ENCODE measurements at places on chromosomes 5 and 9. TPM values are rescaled to one million over a fixed set of nuclear protein-coding genes. Genes with fewer than 3 reads are reported as not detected.

- DNase-seq, result no peak
Observed at GRCh38 chr9:89780959-89781358, 176.1 kb downstream of the GADD45G start.

- DNase-seq, result no peak
Observed at GRCh38 chr9:99773468-99774138, 48.1 kb upstream of the NR4A3 start.

DNA sequence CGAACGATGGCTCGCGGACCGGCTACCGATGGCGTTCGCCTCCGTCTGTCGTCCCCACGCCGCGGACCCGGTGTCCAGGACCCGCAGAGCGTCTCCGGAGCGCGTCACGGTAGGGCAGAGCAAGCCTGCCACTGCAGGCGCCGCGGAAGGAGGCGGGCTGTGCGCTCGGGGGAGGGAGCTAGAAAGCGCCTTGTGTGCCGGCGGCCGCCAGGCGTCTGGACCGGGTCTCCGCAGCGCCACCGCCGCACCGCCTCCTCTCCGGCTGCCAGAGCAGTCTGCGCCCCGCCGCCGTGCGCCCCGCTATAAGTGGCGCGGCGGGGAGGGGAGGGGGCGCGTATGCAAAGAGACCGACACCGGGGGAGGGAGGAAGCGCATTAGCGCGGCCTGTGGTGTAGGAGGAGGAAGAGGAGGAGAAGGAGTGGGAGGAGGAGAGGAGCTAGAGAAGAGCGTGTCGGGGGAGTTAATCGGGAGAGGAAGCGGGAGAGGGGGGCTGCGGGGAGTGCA lies at the start of gene ENC1:
ENC1 (minus strand) TSS at position 279 of the 504 bp plus-strand sequence. CDS start 4,243 bp downstream, outside the sequence.
- DNase-seq, result peak; percentile 92

DNA sequence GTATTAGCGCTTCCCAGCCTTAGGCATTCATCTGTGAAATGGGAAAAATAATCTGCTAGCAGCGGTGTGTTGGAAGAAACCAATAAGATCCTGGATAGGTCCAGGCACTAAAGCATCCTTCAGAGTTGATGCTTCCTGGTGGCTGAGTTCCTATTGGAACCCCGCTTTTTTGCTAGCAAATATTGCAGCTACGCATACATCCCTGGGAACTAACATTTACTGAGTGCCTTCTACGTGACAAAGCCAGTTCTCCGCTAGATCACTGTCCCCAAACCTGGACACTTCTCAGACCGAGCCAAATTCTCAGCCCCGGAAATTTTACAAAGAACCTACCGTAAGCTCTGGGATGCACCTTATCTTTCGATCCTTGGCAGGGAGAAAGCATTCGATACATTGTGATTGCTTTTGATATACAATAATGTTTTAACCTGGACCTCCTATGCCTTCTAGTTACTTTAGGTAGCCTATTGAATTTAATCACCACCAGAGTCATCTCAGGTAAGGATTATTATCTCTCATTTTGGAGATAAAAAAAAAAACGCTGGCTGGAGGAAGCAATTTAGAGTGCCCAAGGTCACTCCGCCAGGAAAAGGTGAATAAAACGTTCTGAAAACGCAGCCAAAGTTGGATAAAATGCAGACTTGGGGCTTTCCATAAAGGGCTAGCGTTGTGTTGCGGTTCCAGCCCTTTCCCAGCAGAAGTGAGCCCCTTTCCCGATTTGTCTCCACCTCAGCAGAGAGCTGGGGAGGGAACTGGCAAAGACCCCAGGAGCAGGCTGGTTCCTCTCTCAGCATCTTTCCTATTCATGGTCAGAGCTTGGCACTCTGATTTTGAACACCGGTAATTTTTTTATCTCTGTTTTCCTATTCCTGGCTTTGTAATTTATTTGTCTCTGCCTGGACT lies 2.6 kb upstream of the MSX2 start:
- no peak for DNase-seq

GRCh38 chr9:68500457-68501381 lies 40.0 kb downstream of the TMEM252 start:
- no peak for DNase-seq

DNA sequence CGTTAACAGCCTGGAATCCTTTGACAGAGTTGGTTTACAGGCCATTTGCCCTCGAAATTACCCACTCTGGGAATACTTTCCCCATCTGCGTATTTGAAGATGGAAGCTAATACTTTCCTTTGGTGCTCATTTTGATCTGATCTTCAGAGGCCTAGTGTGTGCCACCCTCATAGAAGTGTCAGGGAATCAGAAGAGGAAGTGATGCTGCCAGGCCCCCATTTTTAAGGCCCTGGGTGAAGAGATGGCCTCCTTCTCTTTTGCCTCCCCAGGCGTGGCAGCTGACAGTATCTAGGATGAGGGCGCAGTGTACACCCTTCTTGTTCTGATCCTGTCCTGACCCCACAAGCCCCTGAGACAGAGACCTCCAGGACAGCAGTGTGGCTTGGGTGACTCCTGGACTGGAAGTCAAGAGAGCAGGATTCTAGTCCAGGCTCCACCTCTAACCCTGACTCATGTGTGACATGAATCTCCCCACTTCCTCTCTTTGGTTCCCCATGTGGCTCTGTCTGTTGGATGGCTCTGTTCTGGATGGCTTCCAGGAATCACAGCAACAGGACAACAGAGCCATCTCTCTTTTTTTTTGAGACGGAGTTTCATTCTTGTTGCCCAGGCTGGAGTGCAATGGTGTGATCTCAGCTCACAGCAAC lies 27.8 kb downstream of the CSF1R start:
- DNase-seq, result no peak

GRCh38 chr9:34451545-34451944 lies 6.8 kb downstream of the FAM219A start:
- DNase-seq, result no peak

DNA sequence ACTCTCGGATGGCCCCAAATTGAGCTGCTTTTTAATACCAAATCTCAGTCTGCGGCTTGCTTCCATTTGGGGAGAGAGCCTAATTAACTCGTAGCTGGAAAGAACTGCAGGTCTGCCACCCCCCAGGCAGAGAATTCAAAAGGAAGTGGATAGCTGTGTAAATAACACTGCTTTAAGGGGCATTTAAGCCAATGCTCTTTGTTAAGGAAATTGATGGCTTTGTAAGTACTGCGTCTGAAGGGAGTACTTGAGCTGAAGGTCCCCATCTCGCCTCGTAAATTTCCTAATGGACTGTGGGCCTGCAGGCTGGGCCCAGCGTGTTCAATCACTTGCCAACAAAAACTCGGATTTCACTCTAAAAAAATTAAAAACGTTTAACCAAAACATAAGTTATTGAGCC lies 132.7 kb downstream of the PAPPA start:
- no peak for DNase-seq

DNA sequence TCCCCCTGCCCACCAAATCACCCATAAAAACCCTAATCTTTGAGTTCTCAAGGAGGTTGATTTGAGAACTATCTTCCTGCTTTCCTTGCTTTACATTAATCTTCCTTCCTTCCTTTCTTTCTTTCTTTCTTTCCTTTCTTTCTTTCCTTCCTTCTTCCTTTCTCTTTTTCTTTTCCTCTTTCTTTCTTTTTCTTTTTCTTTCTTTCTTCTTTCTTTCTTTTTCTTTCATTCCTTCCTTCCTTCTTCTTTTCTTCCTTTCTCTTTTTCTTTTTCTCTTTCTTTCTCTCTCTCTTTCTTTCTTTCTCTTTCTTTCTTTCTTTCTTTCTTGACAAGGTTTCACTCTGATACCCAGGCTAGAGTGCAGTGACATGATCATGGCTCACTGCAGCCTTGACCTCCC lies 67.3 kb upstream of the CEMIP2 start:
- no peak for DNase-seq

- DNase-seq, result no peak
Observed at GRCh38 chr5:149298842-149299404, 27.3 kb downstream of the AFAP1L1 start.

DNA sequence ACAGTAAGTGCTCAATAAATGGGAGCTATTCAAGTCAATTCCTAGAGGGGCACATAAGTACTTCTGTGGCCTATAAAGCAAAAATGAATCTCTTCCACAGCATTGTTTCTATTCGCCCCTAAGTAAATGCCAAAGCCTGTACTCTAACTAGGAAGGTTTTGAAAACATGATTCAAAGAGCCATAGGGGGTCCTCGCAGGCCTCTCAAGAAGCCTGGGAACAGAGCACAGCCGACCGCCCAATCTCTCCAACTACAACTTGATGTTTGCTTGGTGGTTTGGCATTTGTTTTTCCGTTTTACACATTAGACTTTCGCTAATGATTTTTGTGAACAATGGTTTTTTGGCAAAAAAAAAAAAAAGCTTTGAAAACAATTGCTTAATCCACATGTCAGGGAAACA lies 19.4 kb downstream of the EFNA5 start:
- DNase-seq, result no peak

GRCh38 chr5:149761461-149761860 lies 31.4 kb downstream of the PPARGC1B start:
- DNase-seq, result no peak

DNA sequence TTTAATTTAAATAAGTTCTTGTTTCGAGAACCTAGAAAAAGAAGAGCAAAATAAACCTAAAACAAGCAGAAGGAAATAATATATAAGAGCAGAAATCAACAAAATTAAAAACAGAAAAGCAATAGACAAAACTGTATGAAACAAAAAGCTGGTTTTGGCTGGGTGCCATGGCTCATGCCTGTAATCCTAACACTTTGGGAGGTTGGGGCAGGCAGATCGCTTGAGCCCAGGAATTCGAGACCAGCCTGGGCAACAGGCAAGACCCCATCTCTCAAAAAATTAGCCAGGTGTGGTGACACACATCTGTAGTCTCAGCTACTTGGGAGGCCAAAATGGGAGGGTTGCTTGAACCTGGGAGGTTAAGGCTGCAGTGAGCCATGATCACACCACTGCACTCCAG lies 59.2 kb upstream of the OTP start:
- no peak for DNase-seq

DNA sequence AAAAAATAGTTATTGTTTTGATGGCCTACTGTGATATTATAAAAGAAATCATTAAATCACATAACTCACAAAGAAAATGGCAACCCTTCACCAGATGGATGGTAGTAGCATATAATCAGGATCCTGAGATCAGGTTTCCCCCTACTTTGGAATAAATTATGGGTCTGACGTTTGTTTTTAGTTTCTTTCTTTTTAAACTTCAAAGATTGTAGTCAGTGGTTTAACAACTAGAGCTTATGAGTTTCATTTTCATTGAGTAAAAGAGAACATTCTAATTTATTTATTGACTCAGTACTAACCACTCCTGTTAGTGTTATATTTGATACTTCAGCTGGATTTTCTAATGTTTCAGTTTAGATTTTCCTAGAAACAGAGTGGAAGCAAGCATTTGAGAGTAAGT lies 218.0 kb upstream of the PCSK5 start:
- no peak for DNase-seq

GRCh38 chr5:72226950-72227349 lies 93.1 kb downstream of the MRPS27 start:
- no peak for DNase-seq

Gene FUT7
- total RNA-seq, result 0.27 TPM

Gene TRAF1
- total RNA-seq, result 25.7 TPM

Gene OLFM1
- 63.0 TPM for total RNA-seq

Gene TRIM14
- total RNA-seq, result 17.6 TPM

Gene GFRA3
- total RNA-seq, result 0.55 TPM

Gene ACTBL2
- not detected for total RNA-seq

Gene GFI1B
- total RNA-seq, result not detected

Gene IGIP
- total RNA-seq, result 29.1 TPM
